Body of pancreas (tissue), 4 donors: ENCODE measurements at places on chromosomes 2 and 18. TPM values are rescaled to one million over a fixed set of nuclear protein-coding genes. Genes with fewer than 3 reads are reported as not detected.

Gene ADAM23
- 0.26 TPM for total RNA-seq

Gene ASPRV1
- total RNA-seq, result 0.33 TPM

Gene CDCA7
- 3.1 TPM for total RNA-seq

Gene FOXD4L1
- 0.52 TPM for total RNA-seq

DNA sequence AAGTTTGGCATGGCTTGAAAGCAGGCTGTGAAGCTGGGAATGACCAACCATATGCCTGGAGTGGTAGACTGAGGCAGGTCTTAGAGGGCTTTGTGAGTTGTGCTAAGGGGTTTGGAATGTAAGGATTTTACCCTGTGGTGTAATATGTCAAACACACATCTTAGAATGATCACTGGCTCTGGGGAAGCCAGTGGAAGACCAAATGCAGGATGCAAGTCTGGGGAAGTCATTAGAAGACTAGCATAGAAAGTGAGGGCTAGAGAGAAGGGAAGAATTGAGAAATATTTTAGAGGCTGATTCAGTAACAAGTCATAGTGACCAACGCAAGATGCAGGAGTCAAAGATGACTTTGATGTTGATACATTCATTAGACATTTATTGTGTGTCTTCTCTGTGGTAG, 3.5 kb upstream of the FHOD3 start:
- DNase-seq, result no peak

GRCh38 chr2:216195565-216196029, 86.4 kb downstream of the XRCC5 start:
- no peak for DNase-seq

DNA sequence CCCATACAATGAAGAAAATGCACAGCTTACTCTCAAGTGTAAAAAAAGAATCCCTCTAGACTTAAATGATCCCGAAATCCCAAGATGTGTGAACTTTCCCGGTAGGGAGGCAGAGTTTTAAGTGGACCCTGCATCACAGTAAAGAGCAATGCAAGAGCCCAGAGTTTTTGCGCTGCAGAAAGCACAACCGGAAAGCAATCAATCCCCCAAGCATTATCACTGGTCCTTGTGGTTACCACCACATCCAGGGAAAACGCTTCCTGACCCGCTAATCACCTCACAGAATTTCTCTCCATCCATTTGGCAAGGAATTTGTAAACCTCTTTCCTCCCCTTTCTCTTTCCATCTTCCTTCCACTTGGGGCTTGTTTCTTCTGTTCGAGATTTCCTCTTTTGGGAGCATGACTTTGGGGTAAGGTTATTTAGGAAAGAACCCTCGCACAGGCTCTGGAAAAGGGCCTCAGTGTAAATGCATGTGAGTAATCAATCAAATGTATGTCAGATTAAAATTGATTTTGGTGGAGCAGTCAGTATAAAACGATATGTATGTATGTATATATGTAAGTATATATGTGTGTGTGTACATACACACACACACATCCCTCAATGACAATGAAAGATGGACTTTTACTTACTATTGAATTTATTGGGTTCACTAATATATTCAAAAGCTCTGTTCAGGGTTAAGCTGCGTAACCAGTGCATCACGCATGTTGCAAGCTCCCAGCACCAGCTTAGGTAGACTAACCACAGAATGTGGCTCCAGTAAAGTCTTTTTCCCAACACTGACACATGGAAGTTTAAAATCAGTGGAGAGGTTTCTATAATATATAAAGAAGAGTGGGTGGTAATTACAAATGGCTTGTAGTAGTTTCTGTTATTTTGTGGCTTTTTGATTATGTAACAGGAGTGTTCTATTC, 1.6 kb downstream of the PLCL1 start:
- DNase-seq, result no peak

GRCh38 chr2:2597712-2598111, 266.6 kb upstream of the MYT1L start:
- no peak for DNase-seq

GRCh38 chr18:10015941-10016819, 102.4 kb downstream of the VAPA start:
- no peak for DNase-seq
